ENCODE measurements at places on chromosomes 1 and 21.

GRCh38 chr1:171743081-171743870, 1.4 kb upstream of the VAMP4 start:
- no peak for DNase-seq

DNA sequence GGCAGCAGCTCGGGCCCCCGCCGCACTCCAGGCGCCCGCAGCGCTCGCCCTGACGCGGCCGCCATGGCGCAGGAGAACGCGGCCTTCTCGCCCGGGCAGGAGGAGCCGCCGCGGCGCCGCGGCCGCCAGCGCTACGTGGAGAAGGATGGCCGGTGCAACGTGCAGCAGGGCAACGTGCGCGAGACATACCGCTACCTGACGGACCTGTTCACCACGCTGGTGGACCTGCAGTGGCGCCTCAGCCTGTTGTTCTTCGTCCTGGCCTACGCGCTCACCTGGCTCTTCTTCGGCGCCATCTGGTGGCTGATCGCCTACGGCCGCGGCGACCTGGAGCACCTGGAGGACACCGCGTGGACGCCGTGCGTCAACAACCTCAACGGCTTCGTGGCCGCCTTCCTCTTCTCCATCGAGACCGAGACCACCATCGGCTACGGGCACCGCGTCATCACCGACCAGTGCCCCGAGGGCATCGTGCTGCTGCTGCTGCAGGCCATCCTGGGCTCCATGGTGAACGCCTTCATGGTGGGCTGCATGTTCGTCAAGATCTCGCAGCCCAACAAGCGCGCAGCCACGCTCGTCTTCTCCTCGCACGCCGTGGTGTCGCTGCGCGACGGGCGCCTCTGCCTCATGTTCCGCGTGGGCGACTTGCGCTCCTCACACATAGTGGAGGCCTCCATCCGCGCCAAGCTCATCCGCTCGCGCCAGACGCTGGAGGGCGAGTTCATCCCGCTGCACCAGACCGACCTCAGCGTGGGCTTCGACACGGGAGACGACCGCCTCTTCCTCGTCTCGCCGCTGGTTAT, 2.8 kb downstream of the KCNJ9 start:
- DNase-seq: peak; percentile 58

GRCh38 chr21:46229923-46230260, 1.3 kb upstream of the LSS start:
- DNase-seq: no peak

DNA sequence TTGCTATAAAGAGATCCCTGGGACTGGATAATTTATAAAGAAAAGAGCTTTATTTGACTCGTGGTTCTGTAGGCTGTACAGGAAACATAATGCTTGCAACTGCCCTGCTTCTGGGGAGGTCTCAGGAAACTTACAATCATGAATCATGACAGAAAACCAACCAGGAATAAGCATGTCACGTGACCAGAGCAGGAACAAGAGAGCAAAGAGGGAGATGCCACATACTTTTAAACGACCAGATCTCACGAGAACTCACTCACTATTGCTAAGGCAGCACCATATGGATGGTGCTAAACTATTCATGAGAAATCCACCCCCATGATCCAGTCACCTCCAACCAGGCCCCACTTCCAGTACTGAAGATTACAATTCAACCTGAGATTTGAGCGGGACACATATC, 49.8 kb upstream of the RCC1 start:
- no peak for DNase-seq

GRCh38 chr1:95311014-95311413, 77.0 kb downstream of the RWDD3 start:
- DNase-seq: no peak

GRCh38 chr1:100353988-100354387, 1.7 kb downstream of the CDC14A start:
- no peak for DNase-seq

GRCh38 chr1:232630047-232630893, at the start of gene SIPA1L2:
Gene SIPA1L2, minus strand, starts transcription at chr1:232630133. Its CDS starts 114,794 bp downstream, at chr1:232515339.
- DNase-seq: peak; percentile 68

DNA sequence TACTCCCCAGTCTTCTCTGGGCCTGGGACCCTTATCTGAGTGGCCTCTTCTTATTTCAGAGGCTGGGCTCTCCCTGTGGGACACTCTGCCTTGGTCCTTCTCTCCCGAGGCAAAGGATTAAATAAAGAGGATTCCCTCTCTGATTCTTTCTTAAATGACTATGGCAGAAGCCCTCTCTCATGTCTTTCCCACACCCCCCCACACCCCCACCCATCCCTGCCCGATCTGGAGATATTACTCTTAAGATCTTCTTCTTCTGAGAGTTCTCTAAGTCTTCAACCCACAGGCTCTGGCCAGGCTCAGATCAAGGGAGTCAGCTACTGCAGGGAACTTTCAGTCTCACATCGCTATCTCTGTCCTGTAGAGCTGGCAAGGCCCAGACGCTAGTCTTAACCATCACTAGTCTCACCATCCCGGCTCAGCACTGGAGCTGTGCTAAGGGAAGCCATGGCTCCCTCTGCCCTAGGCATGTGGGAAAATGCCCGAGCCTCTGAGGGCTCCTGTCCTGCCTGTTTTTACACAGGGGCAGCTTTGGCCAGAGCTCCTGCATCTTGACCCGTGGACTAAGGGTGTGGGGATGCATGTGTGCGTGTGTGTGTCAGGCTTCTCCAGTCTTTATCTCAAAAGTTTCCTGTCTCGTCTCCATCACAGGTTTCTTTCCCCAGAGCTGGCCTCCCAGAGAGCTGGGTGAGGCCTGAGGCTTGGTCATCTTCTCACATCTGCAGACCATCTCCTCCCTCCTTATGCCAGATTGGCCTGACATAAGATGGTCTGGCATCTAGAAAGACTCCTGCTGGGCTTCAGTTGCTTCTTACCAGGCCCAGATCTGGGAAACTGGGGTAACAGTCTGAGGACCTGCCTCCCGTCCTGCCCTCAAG, 36.7 kb downstream of the LGR6 start:
- no peak for DNase-seq

DNA sequence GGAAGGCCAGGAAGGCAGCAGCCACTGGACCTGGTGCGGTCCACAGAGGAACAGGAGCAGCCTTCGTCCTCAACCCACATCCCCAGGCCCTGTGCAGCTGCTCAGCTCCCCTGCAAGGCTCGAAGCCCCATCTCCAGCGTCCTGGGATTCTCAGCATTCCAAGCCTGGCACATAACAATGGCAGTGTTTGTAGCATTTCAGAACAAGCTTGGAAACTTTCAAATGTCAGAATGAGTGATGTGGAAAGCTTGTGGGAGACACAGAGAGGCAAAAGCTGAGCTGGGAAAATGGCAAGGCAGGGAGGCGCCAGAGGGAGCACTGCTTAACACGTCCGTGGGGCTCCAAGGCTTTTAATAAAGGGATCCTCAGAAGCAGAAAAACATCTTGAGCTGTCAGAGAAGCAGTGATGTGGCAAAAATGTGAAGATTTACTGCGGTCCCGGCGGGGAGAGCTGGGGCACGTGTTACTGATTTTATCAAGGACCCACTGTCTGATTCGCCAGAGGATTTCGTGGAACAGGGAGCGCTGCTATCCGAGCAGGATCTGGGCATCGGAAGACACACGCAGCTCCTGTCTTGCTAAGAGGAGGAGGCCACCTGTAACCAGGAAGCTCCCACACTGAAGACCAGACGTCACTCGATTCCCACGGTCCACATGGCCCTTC, 38.1 kb downstream of the TOMM20 start:
- DNase-seq: no peak

DNA sequence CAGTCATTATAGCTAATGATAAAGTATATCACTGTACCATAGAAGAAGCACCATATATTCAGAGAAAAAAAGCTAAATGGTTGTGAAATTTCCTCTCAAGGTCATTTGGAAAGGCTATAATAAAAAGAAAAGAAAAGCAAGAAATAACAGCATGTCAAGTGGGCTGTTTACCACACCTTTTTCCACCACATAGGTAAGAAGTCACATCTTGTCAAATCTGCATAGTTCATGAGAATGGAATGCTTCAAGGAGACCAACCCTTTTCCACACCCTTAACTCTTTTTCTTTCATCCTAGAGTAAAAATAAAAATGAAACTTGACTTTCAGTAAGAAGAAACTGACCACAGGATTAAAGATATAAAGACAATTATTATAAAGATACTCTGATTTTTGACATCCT, 91.2 kb downstream of the ATP6V1G3 start:
- DNase-seq: no peak

Measured in effector CD8-positive, alpha-beta T cell (primary cell).